ENCODE measurements at places on chromosomes 2 and 18.

DNA sequence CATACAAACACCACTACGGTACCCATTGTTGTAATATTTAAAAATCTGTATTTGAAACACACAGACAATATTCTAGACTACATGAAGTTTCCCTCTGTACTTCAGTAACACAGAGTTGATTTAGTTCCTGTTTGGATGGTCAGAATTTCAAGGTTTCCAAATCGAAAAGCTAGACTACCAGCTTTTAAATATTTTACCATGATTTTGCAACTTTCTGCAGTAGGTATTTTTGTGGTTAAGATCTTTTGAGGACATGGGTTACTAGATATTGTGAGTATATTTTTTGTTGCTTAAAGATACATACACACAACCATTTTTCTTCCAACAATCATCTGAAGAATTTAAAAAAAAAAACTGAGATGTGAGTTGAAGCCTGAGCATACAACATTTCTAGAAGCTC lies 10.9 kb downstream of the SERPINB5 start:
- no peak for DNase-seq

DNA sequence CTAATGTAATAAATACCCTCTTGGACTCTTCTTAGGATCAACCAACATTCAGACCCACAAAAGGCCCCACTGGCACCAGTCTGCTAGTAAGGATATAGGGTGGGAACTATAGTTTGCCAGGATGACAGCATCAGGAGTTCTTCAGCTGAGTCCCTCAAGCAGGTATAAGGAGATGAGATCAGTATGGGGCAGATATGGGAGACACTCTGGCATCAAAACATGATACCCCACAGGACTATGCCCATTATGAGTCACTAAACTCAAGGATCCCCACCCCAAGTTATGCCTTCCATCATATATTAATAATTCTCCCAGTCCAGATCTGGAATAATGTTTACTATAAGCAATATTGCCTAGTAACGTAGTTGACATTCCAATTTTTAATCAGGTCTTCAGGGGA lies 83.1 kb upstream of the CCDC141 start:
- DNase-seq, result no peak

GRCh38 chr2:216033403-216033802 lies 20.1 kb upstream of the MREG start:
- no peak for DNase-seq

- no peak for DNase-seq
Measured at GRCh38 chr18:66077066-66077465, 326.3 kb downstream of the CDH7 start.

DNA sequence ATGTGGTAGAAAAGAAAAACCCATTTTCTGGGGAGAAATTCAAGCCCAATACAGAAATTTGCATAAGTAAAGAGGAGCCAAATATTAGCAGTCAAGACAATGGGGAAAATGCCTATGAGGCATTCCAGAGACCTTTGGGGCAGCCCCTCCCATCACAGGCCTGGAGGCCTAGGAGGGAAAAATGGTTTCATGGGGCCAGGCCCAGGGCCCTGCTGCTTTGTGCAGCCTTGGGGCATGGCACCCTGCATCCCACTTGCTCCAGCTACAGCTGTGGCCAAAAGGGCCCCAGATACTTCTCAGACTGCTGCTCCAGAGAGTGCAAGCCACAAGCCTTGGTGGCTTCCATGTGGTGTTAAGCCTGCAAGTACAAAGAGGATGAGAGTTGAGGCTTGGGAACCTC lies 51.3 kb upstream of the CYP1B1 start:
- DNase-seq, result no peak

DNA sequence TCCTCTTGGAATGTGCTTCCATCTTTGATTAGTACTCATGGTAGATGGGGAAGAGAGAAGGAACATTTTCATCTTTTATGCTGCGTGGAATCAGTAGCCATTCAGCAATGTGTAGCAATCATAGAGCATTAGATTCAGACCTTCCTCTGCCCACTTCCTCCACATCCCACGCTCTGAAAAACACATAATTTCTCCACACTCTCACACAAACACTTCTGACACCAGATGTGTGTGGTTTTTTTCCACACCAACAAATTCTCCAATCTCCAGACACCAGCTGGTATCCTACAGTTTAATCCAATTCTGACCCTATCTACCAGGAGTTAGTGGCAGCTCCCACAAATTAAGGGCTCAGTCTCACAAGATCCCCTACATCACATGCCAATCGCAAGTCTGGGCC lies 103.3 kb downstream of the AOX1 start:
- DNase-seq, result no peak
